ENCODE measurements at places on chromosomes 5 and 9.
A peak's percentile ranks its signal among the peaks of the same experiment; 100 is the strongest.

- DNase-seq, result no peak
Measured at GRCh38 chr9:110241260-110241857, 14.9 kb downstream of the TXN start.

GRCh38 chr9:84835745-84836144 is 166.2 kb downstream of the NTRK2 start:
- no peak for DNase-seq

- no peak for DNase-seq
Measured at GRCh38 chr9:83538890-83539238, 663 bp upstream of the FRMD3 start.

GRCh38 chr5:98763001-98763630 is 10.3 kb upstream of the RGMB start:
- peak; percentile 55 for DNase-seq

GRCh38 chr9:111566234-111566633 is 33.2 kb downstream of the PTGR1 start:
- no peak for DNase-seq

- peak; percentile 63 for DNase-seq
Measured at GRCh38 chr9:137314561-137315560, 12.8 kb upstream of the NRARP start.
